T-helper 2 cell (primary cell): ENCODE measurements at places on chromosomes 7 and 10.

- no peak for DNase-seq
These were observed 95.5 kb upstream of the KCNIP2 start for GRCh38 chr10:101939008-101939648.

GRCh38 chr7:34973400-34973760 is 63.9 kb downstream of the DPY19L1 start:
- DNase-seq, result no peak

GRCh38 chr7:79217468-79217867 is 236.0 kb downstream of the MAGI2 start:
- no peak for DNase-seq

GRCh38 chr10:127344346-127344745 is 148.0 kb upstream of the INSYN2A start:
- DNase-seq, result no peak

DNA sequence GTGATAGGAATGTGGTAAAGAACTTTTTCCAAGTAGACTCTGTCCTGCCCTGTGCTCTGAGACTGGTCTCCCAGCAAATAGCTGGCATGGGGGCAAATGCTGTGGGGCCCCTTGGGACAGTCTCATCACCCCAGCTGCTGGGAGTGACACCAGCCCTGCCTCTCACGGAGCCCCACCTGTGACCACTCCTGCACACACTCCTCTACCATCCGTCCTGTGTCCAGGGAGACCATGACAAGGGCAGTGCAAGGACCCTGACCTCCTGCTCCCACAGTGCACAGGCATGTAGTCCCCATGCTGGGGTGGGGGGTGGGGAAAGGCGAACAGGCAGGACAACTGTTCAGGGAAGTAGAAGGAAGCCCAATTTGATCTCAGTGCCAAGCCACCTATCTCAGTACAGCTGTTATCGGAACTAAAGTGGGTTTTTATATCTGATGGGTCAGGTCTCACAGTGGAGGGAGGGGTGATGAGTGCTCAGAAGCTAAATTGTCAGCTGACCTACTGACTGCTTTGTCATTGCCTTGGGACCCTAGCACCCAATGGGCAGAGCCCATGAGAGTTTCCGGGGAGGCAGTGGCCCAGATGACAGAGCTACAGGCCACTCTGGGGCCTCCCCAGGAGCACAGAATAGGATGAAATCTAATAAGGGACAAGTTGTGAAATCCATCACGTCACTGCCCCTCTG is 24.5 kb downstream of the VSTM4 start:
- DNase-seq, result no peak

- no peak for DNase-seq
These were observed 9.6 kb upstream of the EIF5AL1 start for GRCh38 chr10:79502561-79503309.

DNA sequence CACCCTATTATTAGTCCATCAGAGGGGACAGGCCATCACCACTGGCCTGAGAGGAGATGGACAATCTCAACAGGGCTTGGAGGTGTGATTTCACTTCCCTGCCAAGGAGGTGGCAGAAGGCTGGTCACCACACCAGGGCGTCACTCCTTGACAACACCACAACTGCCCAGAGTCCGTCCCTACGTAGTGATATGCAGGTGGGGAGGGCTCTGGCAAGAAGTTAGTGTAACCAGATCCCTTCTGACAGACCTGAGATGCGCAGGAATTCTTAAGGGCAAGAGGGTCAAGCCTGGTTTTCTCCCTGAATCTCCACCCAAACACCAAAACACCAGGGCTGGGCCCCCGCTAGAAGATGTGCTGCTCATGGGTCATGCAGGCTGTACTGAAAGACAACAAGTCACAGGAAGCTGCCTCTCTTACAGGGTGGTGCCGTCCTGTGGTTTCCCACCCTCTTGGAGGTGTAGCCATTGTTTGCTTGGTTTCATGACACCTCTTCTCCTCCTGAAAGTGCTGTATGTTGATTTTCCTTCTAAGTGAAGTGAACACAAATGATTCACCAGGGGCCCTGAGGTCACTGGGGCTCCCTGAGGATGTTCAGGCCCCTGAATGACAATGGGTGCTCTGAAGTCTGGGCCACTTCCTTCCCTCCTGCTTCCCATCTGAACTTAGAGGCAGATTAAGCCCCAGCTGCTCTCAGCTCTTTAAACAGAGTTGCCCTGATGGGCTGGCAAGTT is 27.1 kb downstream of the ATXN7L1 start:
- peak; percentile 43 for DNase-seq

DNA sequence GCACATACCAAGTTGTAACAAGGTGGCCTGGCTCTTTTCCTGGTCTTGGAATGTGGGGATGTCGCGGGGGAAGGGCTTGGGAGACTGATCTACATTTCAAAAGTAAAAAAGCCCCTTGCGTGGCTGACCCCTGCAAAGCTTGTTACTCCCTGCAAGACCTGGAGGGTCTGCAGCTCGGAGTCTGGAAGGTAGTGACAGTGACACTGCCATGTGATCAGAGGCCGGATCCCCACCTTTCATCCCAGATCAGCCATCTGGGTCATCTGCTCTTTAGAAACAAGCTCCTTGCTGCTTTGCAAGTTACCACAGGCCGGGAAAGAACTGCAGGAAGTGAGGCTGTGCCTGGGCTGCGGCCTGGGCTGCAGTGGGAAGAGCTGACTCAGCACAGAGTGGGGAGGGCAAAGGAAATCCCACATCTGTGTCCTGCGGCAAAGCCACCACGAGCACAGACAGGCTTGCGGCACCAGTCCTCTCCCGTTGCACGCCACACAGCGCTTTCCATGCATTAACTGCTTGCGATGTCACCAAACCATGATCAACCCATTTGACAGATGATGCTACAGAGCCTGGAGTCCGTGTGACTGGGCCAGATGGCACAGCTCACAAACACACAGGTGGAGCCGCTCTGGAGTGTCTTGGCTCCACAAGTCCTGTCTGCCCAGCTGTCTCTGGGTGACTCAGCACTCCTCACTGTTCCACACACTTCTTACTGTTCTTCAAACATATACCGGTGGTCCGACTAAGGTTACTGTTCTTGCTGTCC is 97.7 kb downstream of the SH3PXD2A start:
- DNase-seq, result peak; percentile 48

GRCh38 chr7:602341-603141 is 82.9 kb upstream of the PDGFA start:
- DNase-seq, result peak; percentile 54

- no peak for DNase-seq
These were observed 166.4 kb downstream of the MAD1L1 start for GRCh38 chr7:2066251-2066919.

- no peak for DNase-seq
These were observed 220.9 kb upstream of the PPP2R2D start for GRCh38 chr10:131679926-131680325.

GRCh38 chr7:37289781-37290180 is 158.9 kb downstream of the ELMO1 start:
- DNase-seq, result no peak

DNA sequence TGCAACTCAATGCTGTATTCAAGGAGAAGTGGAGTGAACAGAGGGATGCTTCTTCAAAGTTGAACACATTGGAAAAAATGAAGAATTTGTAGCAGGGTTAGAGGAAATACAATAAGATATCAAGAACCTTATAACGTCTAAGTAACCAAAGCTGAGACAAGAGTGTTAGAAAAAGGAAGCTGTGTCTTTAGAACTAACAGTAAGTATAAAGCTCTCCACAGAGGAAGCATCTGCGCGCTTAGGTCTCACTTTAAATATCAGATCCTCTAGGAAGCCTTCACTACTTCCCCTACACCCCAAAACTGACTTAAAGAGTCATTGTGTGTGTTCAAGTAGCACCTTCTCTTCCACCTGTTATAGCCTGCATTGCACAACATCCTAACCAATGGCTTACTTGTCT is 43.0 kb downstream of the CH25H start:
- DNase-seq, result no peak
